ENCODE measurements at places on chromosomes 7 and 10.

DNA sequence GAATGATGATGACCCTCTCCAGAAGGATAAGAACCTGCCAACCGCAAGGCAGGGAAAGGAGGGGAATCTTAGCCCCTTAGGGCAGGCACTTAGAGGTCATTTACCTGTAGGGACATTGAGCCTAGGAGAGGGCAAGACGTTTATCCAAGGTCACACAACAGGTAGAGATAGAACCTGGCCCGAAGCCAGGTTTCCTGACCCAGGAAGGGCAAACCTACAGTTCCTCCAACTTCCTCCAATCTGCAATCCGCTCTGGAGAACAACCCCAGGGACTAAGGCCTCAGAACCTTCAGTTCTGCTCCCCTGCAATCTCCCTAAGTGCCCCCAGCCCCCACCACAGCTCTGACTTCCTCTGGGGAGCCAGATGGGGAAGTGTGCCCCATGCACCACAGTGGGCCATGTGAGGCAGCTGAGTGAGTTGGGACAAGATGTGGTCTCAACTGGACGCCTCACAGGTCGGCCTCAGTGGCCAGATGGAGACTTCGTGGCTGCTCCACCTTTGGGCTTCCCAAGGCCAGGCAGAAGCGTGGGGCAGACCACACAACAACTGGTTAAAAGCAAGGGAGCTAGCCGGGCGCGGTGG, 1.4 kb upstream of the PSAP start:
- peak; percentile 91 for DNase-seq

GRCh38 chr7:41967156-41967555, 264.3 kb upstream of the INHBA start:
- no peak for DNase-seq

- no peak for DNase-seq
Measured at GRCh38 chr7:1531263-1531978, 919 bp downstream of the MAFK start.

GRCh38 chr7:100627238-100627549, 14.2 kb downstream of the TFR2 start:
- no peak for DNase-seq

DNA sequence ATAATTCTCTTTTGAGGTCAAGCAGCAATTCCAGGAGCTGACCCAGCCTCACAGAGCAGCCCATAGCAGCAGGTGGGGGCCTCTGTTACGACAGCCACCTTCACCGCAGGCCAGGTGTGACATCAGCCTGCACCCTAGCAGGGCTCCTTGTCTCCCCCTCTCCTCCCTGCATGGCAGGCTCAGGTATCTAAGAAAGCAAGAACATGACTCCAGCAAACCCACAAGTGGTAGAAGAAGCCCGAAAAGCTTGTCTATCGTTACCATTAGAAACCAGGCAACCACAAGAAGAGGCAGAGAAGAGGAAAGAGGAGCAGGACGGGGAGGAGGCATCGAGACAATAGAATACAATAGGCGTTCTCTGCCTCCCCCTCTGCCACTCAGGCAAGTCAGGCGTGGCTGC, 104.0 kb upstream of the PRR15 start:
- no peak for DNase-seq

DNA sequence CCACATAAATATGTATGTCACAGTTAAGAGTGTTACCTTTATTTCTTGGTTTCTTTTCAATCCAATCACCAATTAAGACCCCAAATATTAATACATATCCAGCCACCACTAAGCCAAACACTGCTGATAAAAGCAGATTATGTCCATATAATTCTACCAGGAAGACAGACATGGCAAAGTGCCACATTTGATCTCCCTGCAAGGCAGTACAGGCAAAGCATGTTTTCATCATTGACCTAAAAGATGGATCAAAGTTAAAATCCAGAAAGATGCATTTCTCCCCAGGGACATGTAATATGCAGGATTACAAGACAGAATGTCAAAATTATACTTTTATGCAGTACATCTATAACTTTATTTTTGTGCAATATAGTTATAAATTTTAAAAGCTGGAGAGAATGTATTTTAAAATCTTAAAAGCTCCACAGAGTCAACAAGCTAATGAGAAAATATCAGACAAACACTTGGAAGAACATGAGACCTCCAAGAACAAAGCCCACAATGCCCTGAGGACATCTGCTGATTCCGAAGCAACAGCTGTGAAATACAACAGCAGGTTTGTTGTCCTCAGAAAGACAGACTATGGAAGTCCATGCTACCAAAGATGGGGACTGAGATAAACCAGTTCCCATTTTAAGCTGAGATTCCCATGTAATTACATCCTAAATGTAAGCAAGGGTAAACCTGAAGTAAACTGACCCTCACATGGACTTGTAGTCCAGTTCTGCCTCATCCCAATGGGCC, 54.5 kb upstream of the TOMM7 start:
- DNase-seq: no peak

DNA sequence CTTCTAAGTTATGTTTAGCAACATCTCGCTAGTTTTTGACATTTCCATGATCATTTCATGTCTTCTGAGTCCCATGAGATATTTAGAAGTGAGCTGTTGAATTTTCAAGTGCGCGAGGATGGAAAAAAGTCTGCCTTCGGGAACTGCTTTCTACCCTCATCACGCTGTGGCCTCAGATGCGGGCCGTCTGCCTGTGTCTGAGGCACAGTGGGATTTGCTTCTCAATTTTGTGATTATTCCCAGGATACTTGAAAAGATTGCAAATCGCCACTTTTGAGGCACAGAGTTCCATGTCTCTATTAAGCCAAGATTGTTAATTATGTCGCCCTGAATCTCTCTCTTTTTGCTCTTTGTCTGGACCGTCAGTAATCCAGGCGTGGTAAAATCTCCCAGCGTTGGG, 30.8 kb upstream of the NKX6-2 start:
- DNase-seq: peak; percentile 52

DNA sequence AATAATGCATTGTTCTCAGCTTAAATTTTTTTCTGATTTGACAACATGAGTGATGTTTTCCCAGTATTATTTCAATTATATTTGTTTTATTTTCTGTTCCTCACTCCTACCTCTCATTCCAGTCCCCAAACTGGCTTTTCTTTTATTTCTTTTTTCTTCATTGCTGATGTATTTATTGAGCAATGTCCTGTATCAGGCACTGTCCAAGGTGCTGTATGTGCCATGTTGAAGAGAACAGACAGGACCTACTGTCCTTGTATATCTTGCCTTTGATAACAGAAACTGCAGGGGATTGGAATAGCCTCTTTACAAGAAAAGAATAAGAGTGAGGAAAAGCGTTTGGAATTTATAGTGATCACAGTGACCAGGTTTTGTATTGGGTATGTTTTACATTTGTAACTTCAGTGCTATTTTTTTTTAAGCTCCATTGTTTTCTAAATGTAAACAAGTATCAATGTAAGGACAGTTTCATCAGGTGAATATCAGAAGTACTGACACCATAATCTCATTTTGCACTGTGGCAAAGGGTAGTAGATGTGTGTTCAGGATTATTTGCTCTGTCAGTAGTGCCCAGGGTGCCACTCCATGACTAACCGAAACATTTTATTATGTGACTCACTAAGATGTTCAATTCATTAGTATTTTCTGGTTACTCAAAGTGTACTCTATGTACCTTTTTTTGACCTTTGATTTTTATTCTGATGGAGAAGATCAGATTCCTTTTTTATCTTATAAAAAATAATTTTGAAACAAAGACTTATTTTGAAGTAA, 15.6 kb upstream of the CLDN12 start:
- DNase-seq: no peak

- DNase-seq: no peak
Measured at GRCh38 chr7:40986351-40986873, 716.5 kb downstream of the INHBA start.

GRCh38 chr7:22718911-22719420, 8.0 kb upstream of the IL6 start:
- no peak for DNase-seq

DNA sequence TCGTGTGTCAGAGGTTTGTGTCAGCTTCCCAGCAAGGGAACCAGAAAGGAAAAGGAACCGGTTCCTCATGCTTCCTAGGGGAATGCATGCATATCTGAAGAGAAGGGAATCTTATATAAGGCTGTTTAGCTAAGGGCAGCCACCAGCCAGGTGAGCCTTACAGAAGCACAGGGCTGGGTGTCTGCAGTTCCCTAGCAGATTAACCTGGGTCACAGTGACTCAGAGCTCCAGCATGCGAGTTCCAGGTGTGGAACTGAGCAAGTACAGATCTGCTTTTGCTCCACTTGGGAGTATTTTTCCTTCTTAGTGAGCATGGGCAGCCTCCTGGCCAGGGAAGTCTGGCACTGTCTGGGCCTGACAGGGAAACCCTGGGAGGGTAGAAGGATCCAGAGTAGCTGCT, 957 bp upstream of the ANKRD2 start:
- no peak for DNase-seq

GRCh38 chr7:43634384-43634783, 51.5 kb downstream of the STK17A start:
- no peak for DNase-seq

Measured in posterior cingulate gyrus (tissue), 11 donors.